Mesothelial cell of epicardium (in vitro differentiated cells): ENCODE measurements at places on chromosomes 12 and 14. TPM values are rescaled to one million over a fixed set of nuclear protein-coding genes. Genes with fewer than 3 reads are reported as not detected.

The MLF2 gene
- 195 to 203 TPM (median 202 TPM) in 3 replicates for total RNA-seq

The COL2A1 gene
- 70.9 to 86.4 TPM (median 80.6 TPM) in 3 replicates for total RNA-seq

The PTPN6 gene
- 21.6 to 26.2 TPM (median 23.6 TPM) in 3 replicates for total RNA-seq

The METAP2 gene
- 78.9 to 92.2 TPM (median 91.1 TPM) in 3 replicates for total RNA-seq

DNA sequence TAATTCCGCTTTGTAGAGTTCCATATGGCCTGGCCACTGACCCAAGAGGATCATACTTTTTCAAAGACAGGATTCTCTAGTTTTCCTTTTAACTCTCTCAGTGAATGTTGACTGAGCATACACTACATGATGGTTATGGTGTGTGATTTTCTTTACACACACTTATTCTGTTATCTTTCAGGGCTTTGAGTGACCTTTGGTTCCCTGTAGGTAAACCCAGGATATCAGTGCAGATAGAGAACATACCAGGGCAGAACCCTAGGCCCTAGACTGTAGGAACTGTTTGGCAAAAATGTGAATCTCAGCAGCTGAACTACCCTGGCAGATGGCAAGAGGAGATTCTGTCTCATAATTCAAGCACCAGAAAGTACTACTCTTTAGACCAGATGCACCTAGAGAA is 159.6 kb downstream of the KCNA5 start:
- no peak for DNase-seq
- peaks cover 9% of the 10 kb centered on the region for H3K27me3 ChIP-seq
- H3K4me1 ChIP-seq, result peaks cover 23% of the 10 kb centered on the region
- no peak overlapping the region for H3K4me3 ChIP-seq
- no peaks in the 10 kb centered on the region for H3K36me3 ChIP-seq
- no peak overlapping the region for H3K27ac ChIP-seq
